ENCODE measurements at places on chromosomes 4 and X.

DNA sequence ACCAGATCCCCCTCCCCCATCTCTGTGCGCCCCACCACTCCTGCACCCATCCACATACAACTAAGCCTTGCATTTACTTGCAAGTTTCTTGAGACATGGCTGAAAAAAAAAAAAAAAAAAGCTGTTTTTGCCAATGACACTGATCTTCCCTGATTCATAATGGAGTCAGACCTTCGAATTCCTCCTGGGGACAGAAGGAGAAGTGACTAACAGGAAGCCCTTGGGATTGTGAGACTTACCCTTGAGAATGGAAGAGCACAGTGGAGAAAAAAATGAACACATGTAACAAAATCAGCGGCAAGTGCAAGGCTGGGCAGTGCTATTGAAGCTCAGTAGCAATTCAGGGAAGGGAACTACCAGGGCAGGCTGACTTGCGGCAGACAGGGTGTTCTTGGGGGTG is 288.4 kb downstream of the BCOR start:
- no peak for DNase-seq

GRCh38 chrX:47380268-47380667 is 9.9 kb downstream of the ZNF157 start:
- DNase-seq, result peak; percentile 0

DNA sequence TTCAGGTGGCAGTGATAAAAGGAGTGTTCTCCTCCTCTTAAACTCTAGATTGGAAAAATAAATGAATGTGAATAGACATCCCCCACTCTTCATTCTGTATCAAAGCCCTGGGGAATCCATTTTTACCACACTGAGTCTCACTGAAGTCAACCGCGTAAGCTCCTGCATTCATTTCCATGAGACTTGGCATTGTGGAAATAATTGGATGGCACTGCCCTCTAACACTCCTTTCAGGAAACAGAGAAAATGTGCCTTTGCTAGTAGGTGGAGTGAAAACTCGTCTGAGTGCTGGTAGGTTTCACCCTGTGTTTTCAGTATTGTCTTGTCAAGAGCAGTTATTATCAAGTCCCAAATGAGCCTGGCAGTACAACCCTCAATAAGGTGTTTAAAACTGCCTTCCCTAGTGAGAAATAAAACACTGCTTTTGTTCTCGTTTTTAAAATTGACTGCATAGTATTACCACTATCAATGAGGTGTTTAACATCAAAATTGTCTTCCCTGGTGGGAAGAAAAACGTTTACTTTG is 9.7 kb upstream of the CDKN2AIP start:
- no peak for DNase-seq

- no peak for DNase-seq
Observed at GRCh38 chr4:34196375-34196774, 2047.9 kb downstream of the ARAP2 start.

GRCh38 chr4:6109842-6110560 is 90.3 kb downstream of the JAKMIP1 start:
- DNase-seq, result no peak

DNA sequence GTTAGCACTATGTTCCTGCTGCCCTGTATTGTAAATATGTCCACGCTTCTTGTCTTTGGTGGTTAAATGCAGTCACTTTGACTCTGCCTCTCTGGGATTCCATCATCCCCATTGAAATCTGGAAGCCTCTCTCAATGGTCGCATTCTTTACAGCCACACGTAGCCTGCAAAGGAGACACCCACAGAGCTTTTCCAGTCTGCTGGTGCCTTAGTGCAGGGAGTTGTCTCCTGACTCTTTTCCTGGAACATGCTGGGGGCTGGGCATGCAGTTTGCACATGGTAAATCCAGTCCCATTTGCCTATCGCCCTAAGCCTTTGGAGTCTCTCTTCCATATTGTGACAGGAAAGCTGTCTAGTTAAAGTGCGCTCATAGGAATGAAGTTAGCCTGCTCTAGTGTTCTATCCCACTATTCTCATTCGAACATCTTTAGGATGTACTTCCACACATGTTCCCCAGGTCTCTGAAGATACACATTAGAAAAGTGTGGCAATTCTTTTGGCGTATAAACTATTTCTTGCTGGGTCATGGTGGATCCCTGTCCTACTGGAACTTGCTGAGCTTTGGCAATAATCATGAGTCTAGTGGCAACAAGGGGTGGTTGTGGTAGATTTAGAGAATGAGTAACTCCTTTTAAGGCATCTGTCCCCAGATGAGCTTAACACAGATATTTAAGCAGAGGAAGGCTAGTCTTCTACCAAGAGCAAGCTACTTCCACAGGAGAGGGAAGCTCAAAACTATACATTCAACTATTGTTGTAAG is 33.7 kb downstream of the COQ2 start:
- no peak for DNase-seq

DNA sequence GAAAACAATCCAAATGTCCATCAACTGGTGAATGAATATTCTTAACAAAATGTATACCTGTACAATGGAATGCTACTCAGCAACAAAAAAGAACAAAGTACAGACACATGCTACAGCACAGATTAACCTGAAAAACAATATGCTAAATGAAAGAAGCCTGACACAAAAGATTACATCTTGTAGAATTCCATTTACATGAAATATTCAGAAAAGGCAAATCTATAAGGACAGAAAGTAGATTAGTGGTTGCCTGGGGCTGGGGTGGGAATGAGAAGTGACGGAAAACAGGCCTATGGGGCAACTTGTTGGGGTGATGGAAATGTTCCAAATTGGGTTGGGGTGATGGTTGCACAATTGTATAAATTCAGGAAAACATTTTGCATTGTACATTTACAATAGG is 219.1 kb upstream of the GPC4 start:
- no peak for DNase-seq

GRCh38 chr4:104210420-104210819 is 284.3 kb downstream of the CXXC4 start:
- no peak for DNase-seq

DNA sequence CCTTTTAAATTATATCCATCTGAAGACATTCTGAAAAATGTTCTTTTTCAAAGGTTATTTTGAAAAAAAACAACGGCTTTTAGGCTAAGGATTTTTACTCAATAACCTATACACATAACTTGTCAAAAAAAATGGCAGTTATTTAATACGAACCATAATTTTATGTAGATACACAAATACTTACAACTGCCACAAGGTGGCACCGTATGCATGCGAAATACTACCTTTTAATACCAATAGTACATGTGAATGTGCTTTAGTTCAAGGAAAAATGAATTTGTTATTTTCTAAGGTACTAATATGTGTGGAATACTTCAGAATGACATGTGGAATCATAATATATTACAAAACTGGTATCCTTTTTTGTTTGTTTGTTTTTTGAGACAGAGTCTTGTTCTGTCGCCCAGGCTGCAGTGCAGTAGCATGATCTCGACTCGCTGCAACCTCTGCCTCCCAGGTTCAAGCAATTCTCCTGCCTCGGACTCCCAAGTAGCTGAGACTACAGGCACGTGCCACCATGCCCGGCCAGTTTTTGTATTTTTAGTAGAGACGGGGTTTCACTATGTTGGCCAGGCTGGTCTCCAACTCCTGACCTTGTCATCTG is 4.6 kb upstream of the MAD2L1 start:
- no peak for DNase-seq

DNA sequence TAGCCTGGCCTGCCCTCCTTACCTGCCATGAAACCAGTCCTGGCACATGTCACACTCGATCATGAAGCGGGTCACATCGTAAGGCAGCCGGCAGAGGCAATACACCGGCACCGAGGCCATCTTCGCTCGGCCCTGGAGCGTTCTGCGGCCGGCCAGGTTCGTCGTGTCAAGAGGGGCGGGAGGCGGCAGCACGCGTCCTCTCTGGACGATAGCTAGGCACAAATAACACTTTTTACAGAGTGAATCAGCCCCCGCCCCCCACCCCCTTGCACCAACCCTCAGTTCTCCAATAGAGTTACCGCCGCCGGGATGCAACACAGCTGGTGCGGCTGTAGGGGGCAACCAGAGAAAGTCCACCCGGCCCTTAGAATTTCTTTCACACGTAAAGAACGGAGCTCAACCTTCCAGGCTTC is 1.7 kb downstream of the PHF8 start:
- no peak for DNase-seq

DNA sequence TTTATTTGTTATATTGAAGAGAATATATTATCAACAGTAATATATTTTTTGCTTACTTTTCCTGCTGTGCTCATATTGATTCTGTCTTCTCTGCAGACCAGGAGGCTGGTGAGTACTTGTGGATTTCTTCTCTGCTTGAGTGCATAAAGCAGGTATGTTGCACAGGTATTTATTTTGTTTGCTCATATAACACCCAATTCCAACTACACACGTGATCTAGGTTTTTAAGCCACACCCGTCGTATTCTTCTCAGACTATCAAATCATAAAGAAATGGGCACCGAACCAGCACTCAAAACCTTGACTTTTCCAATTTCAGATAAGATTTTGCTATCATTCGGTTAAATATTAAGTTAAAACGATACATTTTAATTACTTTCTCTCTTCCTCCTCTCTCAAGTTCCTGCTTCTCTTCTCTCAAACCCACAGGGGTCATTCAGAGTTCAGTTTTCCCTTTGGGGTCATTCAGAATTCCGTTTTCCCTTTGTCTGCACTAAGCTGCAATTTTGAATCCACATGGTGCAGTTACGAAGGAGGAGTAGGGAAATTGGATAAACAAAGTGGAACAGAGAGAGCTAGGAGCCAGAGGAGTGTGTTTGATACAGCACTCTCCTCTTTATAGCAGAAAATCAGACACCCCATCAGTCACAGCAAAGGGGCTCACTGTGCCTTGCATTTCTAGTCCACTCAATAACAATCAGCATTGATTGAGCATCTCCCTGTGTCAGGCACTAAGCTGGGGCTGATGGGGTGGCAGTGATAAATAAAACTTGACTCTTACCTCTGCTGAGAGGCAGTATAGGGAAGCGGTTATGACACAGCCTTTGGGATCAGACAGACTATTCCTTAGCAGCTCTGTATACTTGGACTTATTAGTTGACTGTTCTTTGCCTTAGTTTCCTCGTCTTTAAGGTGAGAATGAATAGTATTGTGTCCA is at the start of gene ADH1C:
Gene ADH1C, minus strand, starts transcription at position 145 of the 936 bp plus-strand sequence. Its CDS starts 71 bp downstream, at position 74.
- DNase-seq, result no peak

DNA sequence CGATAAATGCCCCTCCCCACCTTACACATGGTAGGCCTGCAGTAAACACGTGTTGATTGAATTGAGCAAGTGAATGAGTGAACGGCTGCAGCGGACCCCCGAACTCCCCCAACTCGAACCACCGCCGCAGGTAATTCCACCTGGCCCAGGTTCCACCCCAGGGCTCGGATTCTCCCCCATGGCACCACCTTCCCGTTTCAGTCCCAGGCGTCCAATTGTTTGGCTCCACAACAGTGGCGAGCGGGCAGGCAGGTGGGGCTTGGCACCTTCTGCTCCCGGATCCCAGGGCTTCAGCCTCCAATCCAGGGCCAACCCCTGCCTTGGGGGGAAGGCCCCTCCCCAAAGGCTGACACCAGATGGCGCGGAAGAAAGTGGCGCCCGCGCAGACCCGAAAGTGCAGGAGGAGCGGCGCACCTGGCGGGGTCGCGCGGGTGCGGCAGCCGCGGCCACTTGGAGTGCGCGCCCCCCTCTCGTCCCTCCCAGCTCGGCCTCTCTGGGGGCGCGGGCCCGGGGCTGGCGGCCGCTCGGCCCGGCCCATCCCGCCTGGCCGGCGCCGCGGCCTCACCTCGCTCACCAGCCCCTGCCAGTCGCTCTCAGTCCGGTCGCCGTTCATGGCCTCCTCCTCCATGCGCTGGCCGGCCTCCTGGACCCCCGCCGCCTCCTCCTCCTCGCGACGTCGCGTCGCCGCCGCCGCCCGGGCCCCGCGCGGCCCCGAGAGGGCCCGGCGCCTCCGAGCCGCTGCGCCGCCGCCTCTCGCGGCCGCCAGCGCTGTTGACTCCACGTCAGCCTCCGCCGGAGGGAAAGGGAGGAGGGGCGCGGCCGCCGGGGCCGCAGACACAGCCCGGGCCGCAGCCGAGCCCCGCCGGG is at the start of gene CCDC149:
Gene CCDC149, minus strand, starts transcription at position 791 of the 867 bp plus-strand sequence. Its CDS starts 178 bp downstream, at position 613.
- DNase-seq, result no peak

Data from AG04449 (cell line).